Vagina (tissue), 2 donors: ENCODE measurements at places on chromosomes 4 and X. TPM values are rescaled to one million over a fixed set of nuclear protein-coding genes. Genes with fewer than 3 reads are reported as not detected.

- H3K4me1 ChIP-seq = no peaks in the 10 kb centered on the region
- no peaks in the 10 kb centered on the region for H3K36me3 ChIP-seq
- no peaks in the 10 kb centered on the region for H3K27me3 ChIP-seq
- no peak overlapping the region for H3K4me3 ChIP-seq
Measured at GRCh38 chrX:93420090-93420489, 253.3 kb downstream of the NAP1L3 start.

- no peaks in the 10 kb centered on the region for H3K4me1 ChIP-seq
- no peaks in the 10 kb centered on the region for H3K27me3 ChIP-seq
- H3K27ac ChIP-seq = no peak overlapping the region
Measured at GRCh38 chrX:15499976-15500375, 631 bp upstream of the BMX start.

DNA sequence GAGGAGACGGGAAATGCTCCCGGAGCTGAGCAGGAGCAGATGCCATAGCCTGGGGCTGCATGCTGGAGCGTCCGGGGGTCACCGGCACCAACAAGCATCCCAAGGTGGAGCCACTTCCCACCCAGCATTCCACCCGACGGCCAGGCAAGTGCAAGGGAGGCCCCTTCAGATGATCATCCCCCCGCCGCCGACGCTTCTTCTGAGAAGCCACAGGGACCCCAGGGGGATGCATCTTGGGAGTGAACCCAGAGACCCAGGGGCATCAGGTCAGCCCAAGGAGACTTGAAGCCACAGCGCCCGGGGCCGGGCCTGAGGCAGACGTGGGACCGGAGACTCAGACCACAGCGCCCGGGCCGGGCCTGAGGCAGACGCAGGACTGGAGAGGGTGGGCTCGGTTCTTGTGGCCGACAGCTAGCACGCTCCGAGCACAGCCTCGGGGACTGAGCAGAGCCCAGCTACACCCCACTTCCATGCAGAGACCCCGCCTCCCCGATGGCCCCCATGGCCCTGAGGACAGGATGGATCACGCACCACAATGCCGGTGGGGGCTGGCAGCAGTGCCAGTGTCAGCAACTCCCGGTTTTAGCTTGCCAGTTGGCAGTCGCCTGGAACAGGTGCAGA is 33.0 kb upstream of the CPLX1 start:
- no peaks in the 10 kb centered on the region for H3K36me3 ChIP-seq
- H3K27me3 ChIP-seq = no peaks in the 10 kb centered on the region
- H3K4me3 ChIP-seq = no peak overlapping the region
- DNase-seq = no peak

GRCh38 chr4:40672528-40673522 is 43.2 kb upstream of the RBM47 start:
- no peak for DNase-seq
- no peak overlapping the region for H3K4me3 ChIP-seq
- no peaks in the 10 kb centered on the region for H3K36me3 ChIP-seq
- no peaks in the 10 kb centered on the region for H3K4me1 ChIP-seq
- H3K27me3 ChIP-seq = no peaks in the 10 kb centered on the region
- H3K27ac ChIP-seq = no peak overlapping the region

DNA sequence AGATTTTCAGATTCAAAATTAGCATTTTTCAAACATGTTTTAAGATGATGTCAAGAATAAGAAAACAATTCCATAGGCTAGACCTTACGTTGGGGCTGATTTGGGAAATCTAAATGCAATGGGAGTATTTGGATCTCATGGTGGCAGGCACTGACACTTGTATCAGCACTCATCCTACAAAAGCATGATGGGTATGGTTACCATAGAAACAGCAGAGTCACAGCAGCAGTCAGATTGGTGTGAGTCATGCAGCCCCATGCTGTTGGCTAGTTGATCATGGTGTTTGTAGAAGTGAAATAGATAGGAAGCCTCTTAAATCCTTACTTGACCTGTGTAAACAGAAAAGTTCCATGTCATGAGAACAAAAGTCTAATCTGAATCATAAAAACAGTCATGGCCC is 1637.3 kb upstream of the PABPC4L start:
- no peaks in the 10 kb centered on the region for H3K27me3 ChIP-seq
- H3K27ac ChIP-seq = no peak overlapping the region
- no peak for DNase-seq

- no peak for DNase-seq
- no peak overlapping the region for H3K4me3 ChIP-seq
- peaks cover 13% of the 10 kb centered on the region for H3K4me1 ChIP-seq
- no peaks in the 10 kb centered on the region for H3K27me3 ChIP-seq
Measured at GRCh38 chr4:165788686-165789463, 84.2 kb upstream of the TLL1 start.

- H3K36me3 ChIP-seq = no peaks in the 10 kb centered on the region
- no peak overlapping the region for H3K27ac ChIP-seq
- no peaks in the 10 kb centered on the region for H3K27me3 ChIP-seq
Measured at GRCh38 chr4:146255463-146255862, 41.1 kb downstream of the REELD1 start.

GRCh38 chrX:153646620-153647373 is at the start of gene DUSP9:
TSS of gene DUSP9 (plus strand) at chrX:153647203. CDS start at chrX:153647954, 751 bp downstream.
- peaks cover 7% of the 10 kb centered on the region for H3K4me1 ChIP-seq
- no peaks in the 10 kb centered on the region for H3K36me3 ChIP-seq
- no peak for DNase-seq
- peaks cover 4% of the 10 kb centered on the region for H3K27me3 ChIP-seq

DNA sequence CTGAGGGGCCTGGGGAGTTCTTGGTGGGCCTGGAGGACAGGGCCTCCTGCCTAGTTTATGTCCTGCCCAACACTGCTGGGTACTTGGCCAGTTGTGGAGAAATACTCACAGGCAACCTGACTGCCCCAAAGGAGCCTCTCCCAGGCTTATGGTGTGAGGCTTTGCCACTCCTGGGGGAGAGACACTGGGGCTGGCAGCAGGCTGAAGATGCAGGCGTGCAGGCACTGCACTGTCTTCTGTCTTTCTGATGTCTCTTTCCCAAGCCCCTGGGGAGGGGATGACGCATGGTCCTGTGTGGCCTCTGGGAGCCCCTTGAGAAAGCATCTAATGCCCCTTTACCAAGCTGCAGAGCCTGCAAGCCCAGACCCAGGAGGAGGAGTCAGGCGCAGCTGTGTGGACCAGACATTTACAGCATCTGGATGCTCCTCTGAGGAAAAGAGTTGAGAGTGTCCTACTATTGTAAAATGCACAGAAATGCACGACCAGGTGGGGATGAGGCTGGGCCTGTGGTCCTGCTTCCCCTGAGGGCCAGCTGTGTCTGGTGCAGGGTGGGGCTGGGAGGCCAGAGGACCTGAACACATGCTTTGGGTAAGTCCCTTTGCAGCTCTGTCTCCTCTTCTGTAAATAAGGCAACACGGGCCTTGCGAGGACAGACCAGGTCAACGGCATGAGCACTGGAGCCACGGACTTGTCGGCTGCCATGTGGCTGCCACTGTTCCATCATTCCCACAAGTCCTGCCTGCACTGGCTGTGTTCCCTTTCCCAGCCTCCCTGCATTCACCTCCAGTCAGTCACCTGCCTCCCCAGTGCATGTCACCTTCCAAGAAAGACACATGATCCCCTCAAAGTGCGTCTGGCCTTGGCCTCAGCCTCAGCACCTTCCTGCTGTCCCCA is 8.4 kb downstream of the TMEM271 start:
- no peaks in the 10 kb centered on the region for H3K36me3 ChIP-seq
- no peaks in the 10 kb centered on the region for H3K4me1 ChIP-seq
- H3K27ac ChIP-seq = no peak overlapping the region
- DNase-seq = no peak
- H3K4me3 ChIP-seq = no peak overlapping the region

DNA sequence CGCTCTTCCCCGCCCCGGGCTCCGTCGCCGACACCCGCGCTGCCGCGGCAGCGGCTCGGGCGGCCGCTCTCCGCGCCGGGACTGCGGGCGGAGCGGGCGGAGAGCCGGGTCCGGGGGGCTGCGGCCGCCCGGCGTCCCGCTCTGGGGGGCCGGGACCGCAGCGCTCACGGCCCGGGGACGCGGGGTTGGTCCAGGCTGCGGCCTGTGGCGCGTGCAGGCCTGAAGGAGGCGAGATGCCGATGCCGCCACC is 492 bp downstream of the GALNT7 start:
- DNase-seq = no peak
- no peaks in the 10 kb centered on the region for H3K27me3 ChIP-seq
- H3K4me3 ChIP-seq = peak overlapping the region; percentile 81
- H3K27ac ChIP-seq = peak overlapping the region; percentile 92

GRCh38 chr4:153555730-153556434 is 89.7 kb downstream of the TMEM131L start:
- H3K27ac ChIP-seq = no peak overlapping the region
- no peaks in the 10 kb centered on the region for H3K36me3 ChIP-seq
- no peak overlapping the region for H3K4me3 ChIP-seq
- H3K4me1 ChIP-seq = no peaks in the 10 kb centered on the region

The AMELX gene
- total RNA-seq = not detected

The PAGE5 gene
- total RNA-seq = not detected

The CMC4 gene
- total RNA-seq = 21.9 TPM
